ENCODE measurements at places on chromosomes 4 and X. TPM values are rescaled to one million over a fixed set of nuclear protein-coding genes. Genes with fewer than 3 reads are reported as not detected.

FAM9C gene
- not detected for total RNA-seq

SPANXB1 gene
- total RNA-seq: not detected

NEK1 gene
- 14.7 TPM for total RNA-seq

HSFX3 gene
- total RNA-seq: not detected

SLC9B1 gene
- total RNA-seq: not detected

RNF128 gene
- total RNA-seq: 5.6 TPM

SLITRK2 gene
- 0.49 TPM for total RNA-seq

REELD1 gene
- 0.74 TPM for total RNA-seq

CCKAR gene
- total RNA-seq: 0.74 TPM

CT45A10 gene
- total RNA-seq: not detected

DCAF4L1 gene
- total RNA-seq: not detected
